Fibroblast of skin of back (primary cell): ENCODE measurements at places on chromosomes 1 and 21.
A peak's percentile ranks its signal among the peaks of the same experiment; 100 is the strongest.

GRCh38 chr1:9399510-9400424 lies 107.1 kb downstream of the SPSB1 start:
- DNase-seq = peak; percentile 35

DNA sequence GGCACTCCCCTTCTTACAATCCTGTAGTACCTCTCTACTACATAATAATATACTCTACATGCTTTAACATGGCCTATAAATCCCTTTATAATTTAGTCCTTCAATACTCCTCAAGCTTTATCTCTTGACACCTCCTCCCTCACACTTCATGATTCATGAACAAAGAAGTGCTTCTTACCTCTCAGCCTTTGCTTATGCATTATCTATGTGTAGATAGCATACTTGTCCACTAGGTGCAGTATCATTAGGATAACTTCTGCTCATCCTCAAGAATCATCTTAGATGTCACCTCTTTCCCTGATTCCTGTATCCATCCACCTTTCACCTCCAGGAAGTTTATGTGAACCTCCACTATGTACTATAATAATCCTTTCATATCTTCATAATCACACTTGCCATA lies 74.4 kb downstream of the COL24A1 start:
- no peak for DNase-seq

GRCh38 chr1:46553506-46553905 lies 2.1 kb upstream of the KNCN start:
- DNase-seq = no peak

DNA sequence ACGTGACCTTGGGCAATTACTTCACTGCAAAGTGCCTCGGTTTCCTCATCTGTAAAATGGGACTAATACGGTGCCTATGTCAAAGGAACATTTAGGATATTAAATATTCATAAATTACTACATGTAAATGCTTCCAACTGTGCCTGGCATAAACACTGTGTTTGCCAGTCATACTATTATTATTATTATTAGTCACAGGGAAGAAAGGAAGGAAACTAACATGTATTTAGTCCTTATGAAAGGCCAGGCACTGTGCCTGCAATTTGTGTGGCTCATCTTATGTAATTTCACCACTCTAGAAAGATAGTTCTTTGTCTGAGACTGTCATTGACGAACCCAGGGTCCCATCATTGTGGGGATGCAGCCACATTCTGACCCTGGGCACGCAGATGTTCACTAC lies 45.0 kb downstream of the EPHB2 start:
- DNase-seq = no peak

DNA sequence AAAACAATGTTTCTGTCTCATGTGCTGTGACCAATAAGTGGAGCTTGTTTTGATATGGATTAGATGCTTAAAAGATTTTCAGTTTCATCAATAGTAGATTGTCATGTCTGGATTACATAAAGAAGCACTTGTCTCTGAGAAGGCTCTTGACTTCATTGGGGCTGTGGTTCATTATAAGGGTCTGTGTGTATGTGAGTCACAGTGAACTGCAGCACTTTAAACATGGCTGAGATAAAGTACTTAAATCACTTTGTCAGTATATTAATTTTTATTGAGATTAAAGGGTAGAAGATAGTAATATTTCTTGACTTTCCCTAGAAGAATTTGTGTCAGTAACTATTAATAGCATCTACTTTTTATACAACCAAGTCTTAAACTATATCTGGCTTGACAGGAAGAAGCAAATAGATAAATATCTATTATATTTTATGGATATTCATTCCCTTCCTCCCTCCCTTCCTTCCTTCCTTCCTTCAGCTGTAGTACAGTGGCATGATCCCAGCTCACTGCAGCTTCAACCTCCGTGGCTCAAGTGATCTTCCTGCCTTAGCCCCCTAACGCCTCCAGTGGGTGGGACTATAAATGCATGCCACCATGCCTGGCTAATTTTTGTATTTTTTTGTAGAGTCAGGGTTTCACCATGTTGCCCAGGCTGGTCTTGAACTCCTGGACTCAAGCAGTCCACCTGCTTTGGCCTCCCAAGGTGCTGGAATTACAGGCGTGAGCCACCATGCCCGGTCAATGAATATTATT lies 48.8 kb downstream of the ZFYVE9 start:
- DNase-seq = no peak

- no peak for DNase-seq
These were observed 22.4 kb downstream of the CNIH4 start for GRCh38 chr1:224378855-224379631.

- no peak for DNase-seq
These were observed 12.7 kb upstream of the HMGCL start for GRCh38 chr1:23837908-23838307.

GRCh38 chr1:8217011-8217711 lies 100.8 kb upstream of the SLC45A1 start:
- no peak for DNase-seq

DNA sequence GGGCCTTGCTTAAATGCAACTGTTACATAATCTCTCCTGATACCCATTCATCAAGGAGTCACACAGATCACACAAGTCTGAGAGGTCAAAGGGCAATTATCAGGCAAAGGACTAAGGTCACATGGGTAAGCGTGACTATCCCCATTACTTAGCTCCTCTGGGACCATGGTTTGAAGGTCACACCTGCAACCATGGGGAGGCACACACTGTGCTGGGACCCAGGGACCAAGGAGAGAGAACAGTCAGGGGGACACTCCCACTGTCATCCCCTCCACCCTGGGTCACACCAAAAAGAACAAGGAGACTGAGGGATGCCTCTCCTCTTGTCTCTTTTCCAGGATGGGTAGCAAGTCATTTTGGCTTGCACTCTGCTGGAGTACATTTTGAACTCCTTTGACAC lies 30.9 kb upstream of the CTBS start:
- no peak for DNase-seq

DNA sequence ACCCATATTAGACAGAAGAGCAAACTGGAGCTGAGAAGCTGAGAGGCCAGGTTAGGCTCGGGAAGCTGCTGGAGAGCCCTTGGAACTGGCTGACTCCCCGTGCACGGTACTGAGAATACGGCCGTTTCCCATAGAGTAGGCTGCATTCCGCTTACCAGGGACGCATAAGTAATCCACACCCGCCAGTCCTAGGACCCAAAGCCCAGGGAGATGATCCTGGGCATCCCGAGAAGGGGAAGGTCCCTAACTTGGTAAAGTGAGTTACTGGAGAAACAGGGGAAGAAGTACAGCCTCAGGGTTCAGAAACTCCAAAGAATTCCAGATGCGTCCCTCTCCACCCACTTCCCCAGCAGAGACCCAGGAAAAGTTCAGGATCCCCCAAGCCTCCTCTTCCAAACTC lies 1.3 kb downstream of the LRRC38 start:
- no peak for DNase-seq
